ENCODE measurements at places on chromosomes 5 and 9.

GRCh38 chr5:163869581-163869980 lies 364.2 kb downstream of the MAT2B start:
- no peak for DNase-seq

DNA sequence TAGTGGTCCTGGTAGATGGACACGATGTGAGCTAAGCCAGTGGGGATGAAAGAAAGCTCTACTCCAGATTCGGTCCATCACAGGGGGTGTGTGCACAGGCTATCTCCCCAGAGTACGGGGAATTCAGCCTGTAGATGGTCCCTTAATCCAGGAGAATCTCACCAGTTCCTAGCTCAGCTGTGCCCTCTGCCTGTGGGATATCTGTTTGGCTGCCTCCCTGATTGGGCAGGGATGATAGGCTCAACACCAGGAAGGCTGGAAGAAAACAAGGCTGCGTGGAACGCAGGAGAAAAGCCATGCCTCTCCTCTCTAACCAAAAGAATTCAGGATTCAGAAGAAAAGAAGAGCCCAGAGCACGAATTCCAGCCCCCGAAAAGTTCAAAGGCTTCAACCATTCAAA lies 40.9 kb downstream of the VLDLR start:
- no peak for DNase-seq

DNA sequence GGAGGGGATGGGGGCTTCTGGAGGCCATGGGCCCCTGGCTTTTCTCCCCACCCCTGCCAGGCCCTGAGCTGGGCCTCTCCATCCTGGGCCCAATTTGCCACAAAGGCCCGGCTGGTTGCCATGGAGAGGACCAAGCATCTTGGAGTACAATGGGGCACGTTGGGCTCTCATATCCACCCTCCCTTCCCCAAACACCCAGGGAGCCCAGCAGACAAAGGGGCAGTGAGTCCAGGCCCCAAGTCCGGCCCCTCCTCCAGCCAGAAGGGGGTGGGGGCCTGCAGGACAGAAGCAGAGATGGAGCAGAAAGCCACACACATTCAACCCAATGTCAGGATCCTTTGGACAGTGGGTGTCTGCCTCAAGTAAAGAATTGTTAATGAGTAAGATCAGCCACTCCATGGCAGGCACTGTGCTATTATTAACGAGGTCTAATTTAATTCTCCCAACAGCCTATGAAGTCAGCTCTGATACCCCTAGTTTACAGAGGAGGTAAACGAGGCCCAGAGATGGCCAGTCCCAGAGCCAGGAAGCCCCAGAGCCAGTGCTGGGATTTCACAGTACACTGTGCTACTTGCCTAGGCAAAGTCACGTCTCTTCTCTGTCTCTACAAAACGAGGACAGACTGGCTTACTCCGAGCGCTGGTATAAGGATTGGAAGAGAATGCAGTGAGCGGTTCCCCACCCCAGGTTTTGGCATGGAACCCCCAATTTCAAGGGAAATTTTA lies 2.3 kb downstream of the CRB2 start:
- DNase-seq, result peak; percentile 72

DNA sequence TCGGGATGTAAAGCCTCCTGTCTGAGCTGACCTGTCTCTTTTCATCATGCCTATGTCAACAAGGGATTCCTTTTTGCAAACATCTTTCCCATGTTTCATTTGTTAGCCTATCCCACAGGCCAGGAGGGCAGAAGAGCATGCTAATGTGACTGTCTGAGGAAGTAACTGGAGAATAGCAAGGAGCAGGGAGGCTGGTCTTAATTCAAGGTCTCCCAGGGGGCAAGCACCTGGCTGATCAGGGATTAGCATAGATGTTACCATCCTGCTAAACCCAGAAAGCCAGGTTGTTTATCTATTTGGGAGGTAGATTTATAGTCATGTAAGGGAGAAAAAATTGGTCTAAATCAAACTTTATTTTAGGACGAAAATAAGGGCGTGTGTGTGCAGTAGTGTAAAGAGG lies 36.7 kb upstream of the MAP1B start:
- no peak for DNase-seq

- DNase-seq, result peak; percentile 82
Observed at GRCh38 chr5:100644185-100644584, 109.0 kb downstream of the FAM174A start.

- no peak for DNase-seq
Observed at GRCh38 chr5:140965905-140966292, 377 bp upstream of the PCDHAC2 start.

DNA sequence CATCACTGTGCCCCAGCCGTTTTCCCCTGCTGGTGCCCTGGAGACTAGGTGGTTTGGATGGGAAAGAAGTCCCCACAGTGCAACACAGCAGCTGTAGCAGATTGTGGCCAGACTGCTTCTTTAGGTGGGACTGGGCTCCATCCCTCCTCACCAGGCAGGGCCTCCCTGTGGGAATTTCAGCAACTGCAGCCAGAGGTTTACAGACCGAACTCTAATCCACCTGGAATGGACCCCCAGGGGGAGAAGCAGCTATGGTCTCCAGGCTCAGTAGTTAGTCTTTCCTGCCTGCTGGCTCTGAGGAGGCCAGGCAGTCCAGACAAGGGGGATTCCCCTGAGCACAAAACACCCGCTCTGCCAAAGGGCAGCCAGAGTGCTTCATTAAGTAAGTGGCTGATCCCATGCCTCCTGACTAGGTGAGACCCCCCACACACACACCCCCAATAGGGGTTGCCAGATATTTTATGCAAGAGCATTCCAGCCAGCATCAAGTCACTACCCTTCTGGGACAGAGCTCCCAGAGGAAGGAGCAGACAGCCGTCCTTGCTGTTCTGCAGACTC lies 188.9 kb downstream of the SGCD start:
- no peak for DNase-seq

DNA sequence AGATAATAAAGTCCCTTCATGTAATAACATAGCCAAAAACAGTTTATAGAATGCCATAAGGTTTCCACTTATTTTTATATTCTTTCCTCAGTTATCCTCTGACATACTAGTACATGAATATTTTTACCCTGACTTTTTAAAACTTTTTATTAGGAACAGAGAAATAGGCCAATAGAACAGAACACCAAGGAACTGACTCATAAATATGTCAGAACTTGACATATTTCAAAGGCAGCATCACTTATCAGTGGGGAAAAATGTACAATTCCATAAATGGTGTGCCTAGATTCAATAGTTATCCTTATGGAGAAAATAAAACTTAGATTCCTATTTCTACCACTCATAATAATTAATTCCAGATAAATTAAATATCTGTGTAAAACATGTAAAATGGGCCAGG lies 9.4 kb downstream of the STARD4 start:
- no peak for DNase-seq

- DNase-seq, result no peak
Observed at GRCh38 chr5:76852772-76853171, 3.0 kb downstream of the S100Z start.

GRCh38 chr5:61969755-61970154 lies 336.3 kb upstream of the KIF2A start:
- no peak for DNase-seq

DNA sequence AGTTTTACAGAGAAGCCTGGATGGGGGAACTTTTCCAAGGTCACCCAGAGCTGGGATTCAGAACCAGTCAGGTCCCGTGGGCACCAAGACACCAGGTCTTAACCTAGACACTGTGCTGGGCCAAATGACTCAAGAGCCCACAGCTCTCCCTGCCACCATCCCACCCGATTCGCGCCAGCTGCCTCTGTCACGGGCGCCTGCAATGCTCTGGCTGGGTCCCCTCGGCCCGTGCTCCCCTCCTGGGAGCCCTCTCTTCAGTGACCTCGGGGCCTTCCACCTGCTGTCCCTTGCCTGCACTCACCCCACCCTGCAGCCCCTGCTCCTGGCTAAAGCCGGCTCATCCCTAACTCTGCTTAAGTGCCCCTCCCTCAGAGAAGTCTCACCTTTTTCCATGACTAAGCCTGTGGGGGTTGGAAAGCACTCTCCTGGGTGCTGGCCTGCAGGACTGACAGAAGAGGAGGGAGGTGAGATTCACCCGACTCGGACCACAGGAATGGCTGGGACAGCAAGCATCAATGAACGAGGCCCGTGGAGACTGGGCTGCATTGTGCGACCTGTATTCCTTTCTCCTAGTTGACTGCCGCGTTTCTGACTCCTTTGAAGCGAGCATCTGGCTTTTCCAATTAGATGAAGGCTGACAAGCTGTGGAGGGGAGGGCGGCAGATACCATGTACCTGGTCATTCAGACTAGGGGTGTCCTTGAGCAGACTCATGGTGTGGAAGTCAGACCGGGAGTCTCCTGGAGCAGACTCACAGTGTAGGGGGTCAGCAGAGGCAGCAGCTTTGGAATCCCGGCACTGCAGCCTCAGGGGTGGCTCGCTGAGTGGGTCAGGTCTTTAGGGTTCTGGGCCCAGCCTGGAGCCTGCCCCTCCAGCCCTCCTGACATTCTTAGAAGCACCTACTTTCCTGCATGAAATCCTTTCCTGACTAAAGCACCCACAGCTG lies 5.8 kb upstream of the IL4 start:
- DNase-seq, result no peak

DNA sequence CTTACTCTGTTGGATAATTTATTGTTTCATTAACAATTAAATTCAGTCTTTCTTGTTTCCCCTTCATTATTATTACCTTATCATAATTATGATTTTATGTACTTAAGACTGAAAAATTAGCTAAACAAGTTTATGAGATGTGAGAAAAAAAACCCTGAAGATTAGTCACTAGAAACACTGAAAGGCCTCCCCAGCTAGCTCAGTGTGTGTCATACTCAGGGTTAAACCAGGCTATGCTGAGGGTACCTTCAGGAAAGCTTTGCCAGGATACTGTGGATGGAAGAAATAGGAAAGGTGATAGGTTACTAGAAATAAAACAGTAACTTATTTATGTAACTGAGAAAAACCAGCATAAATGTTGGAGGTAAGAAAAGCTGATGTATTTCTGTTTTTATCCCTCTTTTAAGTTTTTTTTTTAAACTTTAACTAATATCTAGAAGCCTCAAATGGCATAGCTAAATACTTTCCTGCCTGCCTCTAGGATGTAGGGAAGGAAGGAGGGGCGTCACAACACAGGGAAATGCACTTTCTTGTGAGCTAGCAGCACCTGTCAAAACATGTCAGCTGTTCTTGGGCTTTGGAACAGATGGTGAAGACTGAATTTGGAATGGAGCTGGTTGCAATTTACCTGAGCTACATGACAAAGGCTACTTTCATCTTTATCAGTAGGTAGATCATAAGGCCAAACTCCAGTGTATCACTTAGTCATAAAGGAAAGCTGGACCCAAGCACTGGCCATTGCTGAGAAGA lies 24.2 kb downstream of the NMRK1 start:
- no peak for DNase-seq

DNA sequence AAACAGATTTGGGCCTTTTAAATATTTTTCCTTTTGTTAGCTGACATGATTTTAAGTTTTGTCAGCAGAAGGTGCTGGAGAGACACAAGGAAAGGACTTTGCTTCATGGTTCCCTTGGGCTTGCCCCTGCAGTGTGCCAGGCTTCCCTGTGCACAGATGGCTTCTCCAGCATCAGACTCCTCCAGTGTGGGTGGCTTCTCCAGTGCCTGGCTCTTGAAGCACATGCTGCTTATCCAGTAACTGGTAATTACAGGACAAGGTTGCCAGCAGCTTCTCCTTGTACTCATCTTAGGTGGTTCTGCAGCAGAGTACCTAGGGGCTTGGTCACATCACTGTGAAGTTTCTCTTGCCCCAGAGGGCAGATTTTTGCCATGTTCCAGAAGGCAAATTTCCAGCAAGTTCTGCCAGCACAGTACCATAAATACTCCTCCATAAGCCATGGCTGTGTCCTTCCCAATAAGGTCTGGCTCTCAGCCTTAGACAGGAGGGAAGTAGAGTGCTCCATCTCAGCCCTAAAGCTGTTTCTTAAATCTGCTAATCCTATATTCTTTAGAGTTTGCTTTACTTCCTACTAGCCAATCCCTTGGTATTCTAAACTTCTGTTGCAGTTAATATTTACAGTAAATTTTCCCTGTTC lies 62.4 kb downstream of the PJA2 start:
- DNase-seq, result no peak

- peak; percentile 37 for DNase-seq
Observed at GRCh38 chr5:155729684-155730059, 597.3 kb upstream of the SGCD start.

DNA sequence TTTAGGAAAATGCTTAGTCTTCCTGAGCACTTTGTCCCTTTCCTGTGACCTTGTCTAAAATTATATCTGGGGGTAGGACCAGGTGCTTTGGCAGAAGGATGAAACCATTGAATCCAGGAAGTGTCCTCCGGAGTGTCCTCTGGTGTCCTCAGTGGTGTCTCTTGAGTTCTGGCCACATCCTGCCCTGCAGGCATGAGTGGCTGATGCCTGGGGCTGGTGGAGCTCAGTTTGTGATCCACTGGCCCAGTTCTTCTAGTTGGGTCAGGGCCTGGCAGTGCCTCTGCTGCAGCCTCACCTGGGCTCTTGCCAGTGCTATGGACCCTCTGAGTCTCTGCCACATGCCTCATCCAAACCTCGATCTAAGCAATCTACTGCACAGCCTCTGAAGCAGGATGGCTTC lies 14.4 kb upstream of the TMED7 start:
- DNase-seq, result no peak

DNA sequence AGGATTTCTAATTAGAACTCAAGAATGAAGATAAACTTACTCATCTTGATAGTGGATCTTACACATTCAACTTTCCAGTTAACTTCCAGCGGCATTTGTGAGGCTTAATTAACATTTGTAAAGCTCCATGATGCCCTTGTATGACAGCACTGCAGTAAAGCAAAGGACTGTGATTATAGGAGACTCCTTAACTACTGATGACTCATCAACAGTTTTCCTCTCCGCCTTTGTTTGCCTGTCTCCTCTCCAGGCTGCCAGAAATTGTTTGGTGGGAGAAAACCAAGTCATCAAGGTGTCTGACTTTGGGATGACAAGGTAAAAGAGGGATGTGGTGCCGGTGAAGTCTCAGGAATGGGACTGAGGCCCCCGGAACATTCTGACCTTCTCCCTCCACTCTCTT lies 20.4 kb upstream of the CYFIP2 start:
- DNase-seq, result no peak

DNA sequence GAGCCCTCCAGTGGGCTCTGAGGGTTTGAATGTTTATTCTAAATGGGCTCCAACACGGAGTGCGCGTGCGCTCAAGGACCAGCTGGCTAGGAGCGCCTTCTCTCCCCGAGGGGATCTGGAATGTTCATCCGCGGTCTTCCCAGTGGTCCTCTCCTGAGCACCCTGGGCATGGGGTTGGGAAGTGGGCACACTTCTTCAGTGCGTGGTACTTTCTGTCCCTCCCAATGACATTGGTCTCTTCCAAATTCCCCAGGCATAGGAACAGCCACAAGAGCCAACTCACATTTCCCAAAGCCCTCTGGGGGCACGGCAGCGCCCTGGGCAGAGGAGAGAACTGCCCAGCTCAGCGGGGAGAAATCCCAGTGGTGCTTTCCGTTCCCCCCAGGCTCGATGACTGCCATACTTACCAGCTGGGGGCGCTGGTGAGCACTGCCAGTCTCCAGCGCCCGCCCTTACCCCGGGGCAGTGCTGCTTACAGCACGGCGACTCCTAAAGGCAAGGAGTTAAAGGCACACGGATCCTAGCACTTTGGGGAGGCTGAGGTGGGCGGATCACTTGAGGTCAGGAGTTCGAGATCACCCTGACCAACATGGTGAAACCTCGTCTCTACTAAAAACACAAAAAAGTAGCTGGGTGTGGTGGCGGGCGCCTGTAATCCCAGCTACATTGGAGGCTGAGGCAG lies 29.9 kb upstream of the OBP2B start:
- no peak for DNase-seq

- peak; percentile 5 for DNase-seq
Observed at GRCh38 chr9:93155716-93156474, 21.8 kb upstream of the NINJ1 start.

- no peak for DNase-seq
Observed at GRCh38 chr5:51484326-51484725, 101.1 kb downstream of the ISL1 start.

GRCh38 chr5:179008667-179009066 lies 13.5 kb upstream of the GRM6 start:
- no peak for DNase-seq
